Activated naive CD4-positive, alpha-beta T cell treated with anti-CD3 and anti-CD28 coated beads for 36 hours (primary cell): ENCODE measurements at places on chromosomes 7 and 10.

- no peak for DNase-seq
Observed at GRCh38 chr7:5671046-5671445, 110.4 kb downstream of the RNF216 start.

DNA sequence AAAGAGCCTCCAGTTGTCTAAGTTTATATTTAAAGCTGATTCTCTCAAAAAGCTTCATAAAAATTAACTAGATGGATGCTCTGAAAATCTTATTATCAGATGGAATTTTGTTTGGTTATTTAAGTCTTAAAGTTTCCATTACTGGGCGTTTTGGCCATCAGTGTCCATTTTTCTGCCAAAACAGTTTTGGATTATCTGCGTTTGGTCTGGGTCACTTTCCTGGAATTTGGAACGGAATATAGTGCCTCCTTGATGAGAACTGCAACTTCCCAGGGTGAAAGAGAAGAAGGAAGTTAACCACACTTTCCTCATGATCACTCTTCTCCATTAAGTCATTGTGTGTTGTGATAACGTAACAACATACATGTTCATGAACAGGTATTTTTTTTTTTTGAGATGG, 764.9 kb upstream of the AUTS2 start:
- no peak for DNase-seq

GRCh38 chr10:122911889-122912484, 1.6 kb downstream of the FAM24A start:
- DNase-seq = peak; percentile 74

DNA sequence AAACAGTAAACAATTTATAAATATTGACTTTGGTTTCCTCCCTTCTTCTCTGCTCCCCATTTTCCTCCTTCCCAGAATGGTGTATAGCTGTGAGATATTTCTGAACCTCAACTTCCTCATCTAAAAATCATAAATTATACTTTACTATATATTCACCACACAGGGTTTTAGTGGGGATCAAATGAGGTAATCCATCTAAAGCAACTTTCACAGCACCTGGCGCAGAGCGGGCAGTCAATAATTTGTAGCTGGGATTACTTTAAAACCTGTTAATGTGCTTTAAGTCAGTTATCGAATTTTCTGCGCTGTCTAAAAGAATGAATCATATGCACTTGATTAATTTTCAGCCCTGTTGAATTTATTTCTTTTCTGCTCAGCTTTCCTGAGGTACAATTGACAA, 172.7 kb downstream of the PTEN start:
- DNase-seq = no peak

- DNase-seq = no peak
Observed at GRCh38 chr10:92219559-92219958, 71.3 kb downstream of the CPEB3 start.

GRCh38 chr7:77797734-77798393, 370 bp downstream of the TMEM60 start:
- peak; percentile 41 for DNase-seq

- DNase-seq = no peak
Observed at GRCh38 chr7:14751461-14751860, 151.1 kb downstream of the DGKB start.

GRCh38 chr10:95820363-95820762, 64.4 kb downstream of the ENTPD1 start:
- DNase-seq = no peak

- DNase-seq = no peak
Observed at GRCh38 chr10:130185591-130185990, 49.4 kb downstream of the GLRX3 start.

- no peak for DNase-seq
Observed at GRCh38 chr10:43401627-43402026, 7.4 kb downstream of the HNRNPF start.

- no peak for DNase-seq
Observed at GRCh38 chr7:15123901-15124300, 221.3 kb upstream of the DGKB start.

- DNase-seq = no peak
Observed at GRCh38 chr7:38492010-38492409, 139.2 kb downstream of the AMPH start.

DNA sequence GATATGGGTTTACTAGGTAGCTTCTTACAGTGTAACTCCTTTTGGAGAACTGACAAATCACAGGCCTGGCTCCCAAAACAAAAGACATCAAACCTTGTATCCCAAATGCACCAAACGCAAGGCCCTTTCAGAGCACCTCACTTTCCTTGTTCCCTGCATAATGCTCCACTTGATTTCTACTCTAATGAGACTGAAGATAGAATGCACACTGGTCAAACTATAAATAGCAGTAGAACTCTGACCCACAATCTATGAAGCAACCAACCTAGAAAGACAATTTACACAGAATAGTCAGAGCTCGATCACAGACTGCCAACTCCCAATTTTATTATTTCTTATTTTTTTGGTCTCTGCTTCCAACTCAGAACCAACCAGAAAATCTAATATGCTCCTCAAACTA, 214.4 kb downstream of the CACNA2D1 start:
- DNase-seq = no peak

- no peak for DNase-seq
Observed at GRCh38 chr10:71255808-71256660, 43.7 kb downstream of the UNC5B start.

- DNase-seq = no peak
Observed at GRCh38 chr10:35463105-35463867, 127.0 kb downstream of the CCNY start.
